ENCODE measurements at places on chromosomes 2 and 18.
A peak's percentile ranks its signal among the peaks of the same experiment; 100 is the strongest.

DNA sequence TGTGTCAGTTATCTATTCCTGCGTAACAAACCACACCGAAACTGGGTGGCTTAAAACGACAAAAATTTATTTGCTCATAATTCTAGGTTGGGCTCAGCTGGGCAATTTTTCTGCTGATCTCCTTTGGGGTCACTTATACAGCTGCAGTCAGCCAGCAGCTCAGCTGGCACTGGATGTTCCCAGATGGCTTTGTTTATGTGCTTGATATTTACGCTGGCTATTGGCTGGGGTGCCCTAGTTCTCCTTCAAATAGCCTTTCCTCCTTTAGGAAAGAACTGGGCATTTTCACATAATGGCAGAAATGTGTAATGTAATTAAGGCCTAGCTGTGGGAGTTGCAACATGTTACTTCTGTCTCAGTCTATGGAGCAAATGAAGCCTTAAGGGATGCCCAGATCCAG lies 142.2 kb downstream of the B3GNT2 start:
- DNase-seq, result no peak

DNA sequence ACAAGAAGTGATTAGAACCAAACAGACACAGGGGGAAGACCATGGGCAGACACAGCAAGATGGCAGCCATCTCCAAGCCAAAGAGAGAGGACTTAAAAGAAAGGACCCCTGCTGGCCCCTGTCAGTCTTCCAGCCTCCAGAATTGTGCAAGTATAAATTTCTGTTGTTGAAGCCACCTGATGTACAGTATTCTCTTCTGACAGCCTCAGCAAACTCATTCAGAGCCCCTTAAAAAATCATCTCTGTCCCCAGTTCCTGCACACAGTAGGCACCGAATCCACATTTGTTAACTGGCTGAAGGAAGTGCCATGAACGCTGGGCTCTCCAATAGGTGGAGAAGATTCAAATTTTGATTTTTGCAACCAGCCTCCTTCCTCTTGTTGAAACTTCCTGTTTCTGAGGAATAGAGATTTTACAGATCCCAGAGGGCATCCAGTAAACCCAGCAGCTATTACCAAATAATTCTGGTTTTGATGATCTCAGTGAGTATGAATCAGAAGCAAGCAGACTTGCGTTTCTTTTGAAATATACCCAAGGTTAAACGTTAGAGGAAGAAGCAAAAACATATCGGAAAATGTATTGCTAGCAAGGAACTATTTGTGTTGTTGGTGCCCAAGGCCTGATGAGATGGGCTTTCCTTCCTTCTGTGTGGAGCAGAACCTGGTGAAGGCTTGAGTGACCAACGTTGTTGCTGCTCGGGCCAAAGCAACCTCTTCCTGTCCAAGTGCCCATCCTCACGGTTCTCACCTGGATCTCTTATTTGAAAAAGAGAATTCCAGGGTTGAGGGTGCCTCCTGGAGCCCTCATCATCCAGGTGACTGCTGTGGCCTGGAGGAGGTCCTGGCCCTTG lies 47.7 kb upstream of the PLB1 start:
- no peak for DNase-seq

DNA sequence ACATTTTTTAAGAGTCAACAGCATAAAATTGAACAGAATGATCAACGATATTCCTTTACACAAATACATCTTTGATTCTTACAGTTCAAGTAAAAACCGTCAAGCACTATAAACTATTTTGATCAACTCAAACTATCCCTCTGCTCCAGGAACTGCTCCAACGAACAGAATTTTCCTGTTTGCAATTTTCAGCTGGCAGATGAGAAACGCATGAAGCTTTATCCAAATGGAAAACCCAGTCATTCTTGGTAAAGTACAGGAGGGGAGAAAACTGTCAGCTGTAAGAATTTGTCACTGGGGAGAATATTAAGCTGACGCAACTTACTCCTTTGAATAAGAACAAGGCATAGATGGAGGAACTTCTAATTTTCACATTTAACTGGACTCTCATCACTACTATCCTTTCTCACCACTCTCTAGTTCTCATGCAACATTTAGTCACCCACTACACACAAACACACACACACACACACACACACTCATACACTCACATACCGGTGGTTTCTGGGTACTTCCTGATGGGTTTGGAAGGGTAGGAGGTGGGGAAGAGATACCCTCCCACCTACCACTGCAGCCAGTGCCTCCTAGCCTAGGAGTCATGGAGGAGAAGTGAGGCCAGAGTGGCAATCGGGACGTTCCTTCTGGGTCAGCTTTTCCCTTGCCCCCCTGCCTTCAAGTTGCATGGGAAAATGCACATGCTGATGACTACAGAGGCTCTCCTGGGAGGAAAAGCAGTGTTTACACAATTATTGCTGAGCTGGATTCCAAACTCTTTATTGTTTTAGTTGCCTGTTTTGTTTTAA lies 54.0 kb upstream of the SPATS2L start:
- no peak for DNase-seq

DNA sequence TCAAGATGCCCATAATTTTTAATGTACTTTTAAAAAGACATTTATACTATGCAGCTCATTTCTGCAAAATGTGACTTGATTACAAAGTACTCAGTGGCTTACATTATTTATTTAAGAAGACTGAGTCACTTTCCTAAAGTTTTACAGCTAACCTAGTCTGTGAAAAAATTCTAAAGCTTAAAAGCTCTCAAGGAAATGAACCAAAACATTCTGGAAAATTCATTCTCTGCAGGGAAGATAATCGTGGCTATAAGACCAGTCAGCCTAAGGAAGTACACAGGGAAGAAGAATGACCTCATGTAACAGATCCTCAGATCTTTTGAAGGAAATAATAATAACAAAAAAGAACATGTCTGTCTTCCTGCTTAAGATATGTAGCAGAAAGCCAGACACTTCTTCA lies 232.1 kb upstream of the STK17B start:
- DNase-seq, result no peak

DNA sequence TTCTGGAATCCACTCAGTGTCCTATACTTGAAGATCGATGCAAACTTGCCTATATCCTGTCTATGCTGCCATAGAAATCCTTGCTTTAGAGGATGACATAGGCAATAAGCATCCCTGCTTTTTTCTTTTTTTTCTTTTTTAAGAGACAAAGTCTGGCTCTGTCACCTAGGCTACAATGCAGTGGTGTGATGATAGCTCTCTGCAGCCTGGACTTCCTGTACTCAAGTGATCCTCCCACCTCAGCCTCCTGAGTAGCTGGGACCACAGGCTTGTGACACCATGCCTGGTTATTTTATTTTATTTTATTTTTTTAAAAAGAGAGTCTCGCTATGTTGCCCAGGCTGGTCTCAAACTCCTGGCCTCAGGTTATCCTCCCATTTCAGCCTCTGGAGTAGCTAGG lies 76.9 kb downstream of the LBH start:
- DNase-seq, result no peak

- no peak for DNase-seq
Measured at GRCh38 chr2:107202962-107203591, 317.1 kb upstream of the ST6GAL2 start.

DNA sequence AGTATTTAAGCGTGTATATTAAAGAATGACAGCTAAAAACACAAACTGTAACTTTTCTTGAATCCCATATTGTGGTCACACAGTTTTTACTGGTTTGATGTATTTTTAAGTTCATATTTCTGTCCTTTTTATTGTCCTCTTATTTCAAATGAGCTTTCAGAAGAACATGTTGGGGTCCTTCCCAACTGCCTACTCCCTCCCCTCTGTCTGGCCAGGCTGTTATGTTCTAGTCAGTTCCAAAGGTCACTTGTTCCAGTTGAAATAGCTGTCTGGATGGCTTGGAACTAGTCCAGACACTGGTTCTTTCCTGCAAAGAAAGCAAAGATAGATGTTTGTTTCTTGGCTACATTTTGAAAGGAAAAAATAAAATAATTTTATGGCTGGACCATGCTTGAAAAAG lies 306.9 kb downstream of the GULP1 start:
- no peak for DNase-seq

- no peak for DNase-seq
Measured at GRCh38 chr2:14134771-14135170, 497.7 kb upstream of the LRATD1 start.

GRCh38 chr2:215915441-215915840 lies 97.9 kb downstream of the MREG start:
- no peak for DNase-seq

GRCh38 chr2:74887960-74888700 lies 54.2 kb downstream of the HK2 start:
- DNase-seq, result no peak

DNA sequence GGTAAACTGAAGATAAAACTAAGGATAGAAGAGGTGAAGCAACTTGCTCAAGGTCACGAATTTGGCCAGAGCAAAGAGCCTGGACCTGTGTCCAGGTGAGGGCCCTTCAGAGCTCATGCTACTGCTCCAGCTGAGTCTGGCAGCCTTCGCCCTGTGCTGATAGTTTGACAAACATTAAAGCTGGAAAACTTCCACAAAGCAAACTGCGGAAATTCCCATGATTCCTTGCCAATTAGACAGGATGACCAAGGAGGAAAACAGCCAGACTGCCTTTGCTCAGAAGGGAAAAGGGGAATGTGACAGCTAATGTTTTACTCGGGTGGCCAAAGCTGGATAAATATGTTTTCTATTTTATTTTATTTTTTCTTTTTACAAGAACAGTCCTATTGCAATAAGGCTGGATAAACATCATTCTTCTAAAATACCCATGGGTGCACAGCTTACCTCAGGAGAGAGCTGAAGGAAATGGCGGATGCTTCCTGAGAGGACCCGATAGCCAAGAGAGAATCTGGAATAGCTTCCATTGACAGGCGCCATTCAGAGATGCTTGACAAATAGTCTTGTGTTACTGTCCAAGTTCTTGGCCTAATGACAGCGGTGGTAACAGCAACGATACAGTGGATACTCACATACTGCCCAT lies 5.3 kb upstream of the CTAGE1 start:
- no peak for DNase-seq

- no peak for DNase-seq
Measured at GRCh38 chr2:44612276-44612675, 250.5 kb downstream of the CAMKMT start.

DNA sequence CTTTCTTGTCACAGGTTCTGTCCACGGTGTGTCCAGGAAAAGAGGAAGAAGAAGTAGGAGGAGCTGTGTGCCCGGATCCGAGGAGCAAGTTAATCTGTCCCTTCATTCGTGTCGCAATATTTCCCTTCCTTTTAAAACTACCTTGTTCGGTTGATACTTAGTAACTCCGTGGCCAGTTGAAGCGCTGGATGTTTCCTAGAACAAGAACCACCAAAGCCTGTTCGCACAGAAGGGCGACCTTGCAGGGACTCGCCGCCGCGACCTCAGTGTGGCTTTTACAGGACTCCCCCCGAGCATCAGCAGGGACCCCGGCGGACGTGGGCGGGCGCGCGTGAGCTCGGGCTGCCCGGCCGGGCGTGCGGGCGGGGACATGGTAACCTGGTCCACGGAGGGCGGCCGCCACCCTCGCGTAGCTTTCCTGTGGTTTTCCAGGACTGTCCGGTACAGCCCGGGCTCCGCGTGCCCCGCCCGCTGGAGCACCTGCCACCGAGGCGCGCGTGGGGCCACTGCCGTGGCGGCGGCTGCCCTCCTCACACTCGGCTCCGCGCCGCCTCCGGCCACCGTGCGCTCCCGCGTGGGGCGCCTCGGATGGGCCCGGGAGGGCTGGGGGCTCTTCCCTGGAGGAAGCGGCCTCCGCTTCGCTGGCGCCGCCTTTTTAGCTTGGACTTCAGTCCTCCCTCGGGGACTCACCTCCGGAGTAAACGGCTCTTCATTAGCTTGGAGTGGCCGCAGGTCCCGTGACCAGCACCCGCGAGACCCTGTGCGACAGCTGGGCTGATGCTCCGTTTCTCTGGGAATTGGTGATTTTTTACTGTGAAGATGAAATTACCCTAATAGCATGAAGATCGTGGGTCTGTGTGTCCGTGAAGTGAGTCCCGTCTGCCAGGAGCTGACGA lies 9.2 kb upstream of the D2HGDH start:
- no peak for DNase-seq

GRCh38 chr2:104375206-104375605 lies 478.7 kb upstream of the POU3F3 start:
- DNase-seq, result no peak

DNA sequence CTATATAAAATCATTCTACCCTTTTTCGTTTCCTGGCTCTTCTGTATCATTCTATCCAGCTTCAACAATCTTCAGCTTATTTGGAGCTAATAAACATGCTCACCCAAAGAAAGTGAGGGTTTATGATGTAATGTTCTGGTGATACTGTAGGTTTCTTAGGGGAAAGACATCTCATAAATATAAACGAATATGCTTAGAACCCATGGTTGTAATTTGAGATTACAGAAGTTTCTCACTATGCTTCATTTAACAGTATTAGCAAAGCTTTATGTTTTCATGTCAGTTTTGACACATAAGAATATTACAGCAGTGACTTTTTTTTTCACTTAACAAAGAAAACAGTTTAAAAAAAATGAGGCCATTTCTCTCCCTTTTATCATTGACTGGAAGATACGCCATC lies 11.8 kb upstream of the PEX13 start:
- no peak for DNase-seq

GRCh38 chr2:144515696-144516410 lies 4.1 kb downstream of the ZEB2 start:
- DNase-seq, result peak; percentile 16

DNA sequence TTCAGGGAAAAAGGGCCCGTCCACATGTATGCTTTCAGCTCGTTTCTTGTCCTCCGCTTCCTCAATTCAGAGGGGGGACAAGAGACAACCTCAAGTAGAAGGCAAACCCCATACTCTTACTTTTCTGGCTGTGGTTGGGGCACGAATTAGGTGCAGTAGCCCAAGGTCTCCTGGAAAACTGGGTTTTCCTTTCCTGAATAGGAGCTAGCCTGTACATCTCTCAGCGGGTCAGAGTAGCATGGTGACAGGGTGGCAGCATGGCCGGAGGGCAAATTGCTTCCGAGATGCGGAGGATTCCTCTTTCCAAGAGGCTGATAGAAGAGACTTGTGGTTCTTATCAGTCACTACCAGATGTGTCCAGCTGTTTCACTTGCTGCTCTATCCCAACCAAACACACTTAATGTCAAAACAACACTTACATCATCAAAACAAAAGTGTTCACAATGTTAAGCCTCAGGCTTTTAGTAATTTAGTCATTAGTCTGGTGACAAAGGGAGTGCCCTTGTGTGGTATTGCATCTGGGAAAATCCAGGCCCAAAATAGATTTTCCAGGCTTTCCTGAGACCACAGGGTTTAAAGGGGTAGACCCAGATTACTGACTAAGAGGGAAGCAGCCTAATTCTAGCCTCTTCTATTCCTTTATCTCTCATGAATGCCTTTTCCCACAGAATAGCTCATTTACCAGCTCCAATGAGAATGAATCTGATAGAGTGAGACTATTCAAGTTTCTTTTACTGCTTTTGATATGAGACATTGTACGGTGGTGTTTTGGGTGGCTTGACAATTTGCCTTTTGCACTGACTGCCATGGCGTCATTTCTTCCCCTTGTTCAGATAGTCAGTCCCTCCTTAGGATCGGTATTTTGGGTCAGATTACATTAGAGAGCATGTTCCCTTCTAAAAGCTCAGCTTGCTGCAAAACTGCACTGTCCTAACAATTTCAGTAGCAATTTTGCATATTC lies 162.0 kb downstream of the LTBP1 start:
- no peak for DNase-seq

Data from stimulated activated CD4-positive, alpha-beta T cell treated with anti-CD3 and anti-CD28 coated beads, Interleukin-15, amount 100 ng/mL, for 1 hour (primary cell).